ENCODE measurements at places on chromosomes 11 and 22. TPM values are rescaled to one million over a fixed set of nuclear protein-coding genes. Genes with fewer than 3 reads are reported as not detected.

Gene ZP1
- 1.0 TPM for polyA plus RNA-seq

Gene CARD18
- polyA plus RNA-seq, result not detected

Gene NLRP6
- not detected for polyA plus RNA-seq

Gene SYCE3
- 2.9 TPM for polyA plus RNA-seq

Gene SESN3
- 6.6 TPM for polyA plus RNA-seq

Gene MPPED1
- polyA plus RNA-seq, result 12.8 TPM

Gene HPX
- polyA plus RNA-seq, result 0.61 TPM

Gene FOLR2
- 13.7 TPM for polyA plus RNA-seq

Gene SLC22A25
- not detected for polyA plus RNA-seq

Gene PGA5
- not detected for polyA plus RNA-seq

Gene TMEM135
- 5.7 TPM for polyA plus RNA-seq

Gene POTEH
- not detected for polyA plus RNA-seq

Gene SLC39A13
- 23.0 TPM for polyA plus RNA-seq

Gene SULT4A1
- 41.8 TPM for polyA plus RNA-seq

Gene CDC42BPG
- 9.5 TPM for polyA plus RNA-seq

Gene P4HA3
- polyA plus RNA-seq, result 2.1 TPM

Gene MMP12
- not detected for polyA plus RNA-seq

Gene IFITM10
- 2.3 TPM for polyA plus RNA-seq

Gene CREB3L1
- polyA plus RNA-seq, result 3.3 TPM

Data from brain (organoid and tissue), 16 donors.